HepG2 (cell line): ENCODE measurements at places on chromosomes 3 and 15.

DNA sequence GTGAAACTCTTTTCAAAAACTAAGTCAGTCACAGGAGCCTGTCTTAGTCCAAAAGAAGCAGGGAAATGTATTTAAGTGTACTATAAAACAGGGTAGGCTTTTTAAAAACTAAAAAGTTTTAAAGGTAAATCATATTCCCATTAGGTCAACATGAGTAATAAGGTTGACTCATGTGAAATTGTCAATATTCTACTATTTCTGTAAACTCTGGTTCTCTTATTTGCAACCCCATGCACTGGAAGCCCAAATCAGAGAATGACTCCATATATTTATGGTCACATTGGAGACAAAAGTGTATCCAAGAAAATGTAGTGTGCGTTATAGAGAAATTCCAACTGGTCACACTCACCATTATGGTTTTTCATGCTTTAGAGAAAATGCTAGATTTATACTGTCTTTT lies 600.3 kb upstream of the TGFBR2 start:
- no peak for DNase-seq

- no peak for DNase-seq
These were observed 59.4 kb downstream of the B3GNT5 start for GRCh38 chr3:183312433-183312832.

- DNase-seq, result no peak
These were observed 41.3 kb upstream of the MUC4 start for GRCh38 chr3:195853036-195853435.

DNA sequence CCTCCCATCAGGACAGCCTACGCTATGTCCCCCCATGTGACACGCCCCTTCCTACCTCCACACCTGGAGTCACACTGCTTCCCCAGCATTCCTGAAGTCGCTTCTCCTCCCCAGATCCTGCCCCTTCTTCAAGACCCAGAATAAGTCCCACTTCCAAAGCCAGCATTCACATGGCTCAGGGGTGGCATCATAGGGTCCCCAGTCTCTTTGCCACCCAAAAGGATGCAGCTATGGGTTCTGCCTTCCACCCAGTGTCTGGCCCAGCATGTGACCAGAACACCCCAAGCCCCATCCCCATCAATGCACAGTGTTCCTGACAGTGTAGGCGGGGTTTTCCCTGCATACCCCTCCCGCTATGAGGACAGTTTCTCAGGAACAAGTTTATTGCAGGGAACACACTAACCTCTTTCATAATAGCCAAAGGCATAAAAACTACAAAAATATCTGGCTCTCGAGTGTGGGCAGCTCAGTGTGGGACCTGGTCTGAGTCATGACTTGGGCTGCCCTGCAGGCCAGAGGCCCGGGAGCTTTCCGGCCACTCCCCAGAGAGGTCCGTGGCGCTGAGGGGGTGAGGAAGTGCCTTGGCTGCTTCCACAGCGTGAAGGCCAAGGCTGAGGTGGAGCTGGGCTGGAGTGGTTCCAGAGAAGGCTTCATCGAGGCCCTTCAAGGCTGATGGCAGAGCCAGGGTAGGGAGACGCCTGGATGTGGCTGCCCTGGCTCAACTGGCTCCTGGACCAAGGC lies 5.8 kb downstream of the ISLR start:
- DNase-seq, result no peak

- no peak for DNase-seq
These were observed 88.0 kb upstream of the IQSEC1 start for GRCh38 chr3:13161021-13161759.

GRCh38 chr3:71710906-71711494 lies 14.2 kb downstream of the EIF4E3 start:
- DNase-seq, result peak; percentile 29

- DNase-seq, result no peak
These were observed 162.5 kb downstream of the WNT7A start for GRCh38 chr3:13717222-13717895.
